ENCODE measurements at places on chromosomes 1 and 21.
A peak's percentile ranks its signal among the peaks of the same experiment; 100 is the strongest.

- DNase-seq = no peak
These were observed 3.7 kb upstream of the PPP1R15B start for GRCh38 chr1:204415351-204415750.

GRCh38 chr1:65049941-65050713, 83.8 kb upstream of the JAK1 start:
- DNase-seq = no peak

DNA sequence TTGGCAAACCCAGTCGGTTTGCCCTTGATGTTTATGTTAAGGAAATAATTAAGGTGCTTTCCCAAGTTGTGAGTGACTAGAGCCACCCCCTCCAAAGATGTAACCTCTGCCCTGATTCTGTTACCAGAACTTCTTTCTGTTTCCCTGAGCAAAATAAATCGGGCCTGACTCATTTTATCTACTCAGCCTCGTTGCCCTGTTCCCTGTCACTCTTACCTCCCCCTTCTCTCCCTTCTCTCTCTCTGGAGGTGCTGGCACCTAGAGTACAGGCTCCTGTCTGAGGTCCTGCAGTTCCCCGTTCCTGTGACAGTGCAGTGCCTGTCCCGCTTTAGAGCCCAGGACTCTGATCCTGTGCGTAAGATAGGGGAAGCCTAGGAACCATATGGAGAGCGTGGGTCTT, 35.4 kb downstream of the CXADR start:
- no peak for DNase-seq

DNA sequence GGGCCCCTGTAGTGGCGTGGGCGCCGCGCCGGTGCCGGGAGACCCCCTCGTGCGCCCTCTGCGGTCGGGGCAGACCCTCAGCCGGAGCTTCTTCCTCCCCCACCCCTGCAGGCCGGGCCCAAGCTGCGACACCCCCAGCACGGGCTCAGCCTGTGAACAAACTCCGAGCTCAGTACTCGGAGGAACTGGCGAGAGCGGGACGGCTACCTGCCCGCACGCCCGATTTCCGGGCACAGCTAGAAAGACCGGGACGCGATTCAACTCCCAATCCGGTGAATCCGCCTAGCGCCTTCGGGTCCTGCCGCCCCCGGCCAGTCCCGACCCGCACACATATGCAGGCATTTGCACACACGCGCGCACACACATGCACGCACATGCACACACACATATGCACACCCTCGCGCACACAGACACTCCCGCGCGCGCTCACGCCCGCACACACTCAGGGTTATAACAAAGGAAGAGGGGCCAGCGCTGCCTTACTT, 580 bp upstream of the BLACAT1 start:
- DNase-seq = no peak

DNA sequence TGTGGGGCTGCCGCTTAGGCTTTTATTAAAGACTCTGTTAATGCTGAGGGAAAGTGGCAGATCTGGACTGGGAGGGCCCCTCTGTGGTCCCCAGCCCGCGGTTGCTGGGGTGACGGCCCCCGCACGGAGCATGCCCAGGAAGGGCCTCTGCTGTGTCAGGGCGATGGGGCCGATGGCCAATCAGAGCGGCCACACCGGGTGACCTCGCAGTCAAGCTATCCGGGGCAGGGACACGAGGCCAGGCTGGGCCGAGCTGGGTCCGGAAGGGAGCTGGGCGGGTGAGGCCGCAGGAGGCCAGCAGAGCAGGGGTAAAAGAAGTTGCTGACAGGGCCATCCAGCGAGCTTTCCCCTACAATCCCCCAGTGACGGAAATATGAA, 145.1 kb downstream of the CASZ1 start:
- DNase-seq = no peak

GRCh38 chr1:20076710-20077461, 6.9 kb downstream of the PLA2G5 start:
- no peak for DNase-seq

DNA sequence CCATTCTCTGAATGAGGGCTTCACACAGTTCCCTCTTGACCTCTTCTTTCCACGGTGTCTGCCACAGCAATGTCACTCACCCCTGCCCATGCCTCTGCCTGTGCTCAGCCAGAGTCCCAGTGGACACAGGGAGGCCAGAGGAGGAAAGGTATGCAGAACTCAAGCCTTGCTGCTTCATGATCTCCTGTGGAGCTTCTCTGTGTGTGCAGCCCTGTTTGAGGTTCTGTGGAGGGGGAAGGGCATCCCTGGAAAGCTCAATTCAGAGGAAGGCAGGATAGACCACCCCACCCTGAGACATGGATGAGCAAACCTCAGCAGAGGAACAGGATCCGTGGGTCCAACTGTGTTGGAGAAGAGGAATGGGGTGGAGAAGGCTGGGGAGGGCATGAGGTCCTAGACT, 2.0 kb downstream of the HCN3 start:
- no peak for DNase-seq

DNA sequence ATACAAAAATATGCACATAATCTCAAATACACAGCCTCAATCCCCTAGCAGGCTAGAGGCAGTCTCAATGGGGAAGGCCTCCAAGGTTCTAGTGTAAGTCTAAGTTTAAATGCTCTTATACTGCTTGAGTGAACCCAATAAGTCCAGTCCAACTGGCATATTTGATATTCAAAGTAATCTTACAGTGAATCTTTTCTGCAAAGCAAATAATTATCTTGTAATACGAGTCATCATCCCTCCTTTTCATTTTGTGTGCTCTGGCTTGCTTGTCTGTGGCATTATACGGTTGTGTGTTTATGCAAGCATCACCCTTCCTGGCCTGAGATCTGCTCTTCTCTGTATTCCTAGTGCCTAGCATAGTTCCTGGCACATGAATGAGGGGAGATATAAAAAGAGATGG, 166.9 kb upstream of the HMGB4 start:
- no peak for DNase-seq

DNA sequence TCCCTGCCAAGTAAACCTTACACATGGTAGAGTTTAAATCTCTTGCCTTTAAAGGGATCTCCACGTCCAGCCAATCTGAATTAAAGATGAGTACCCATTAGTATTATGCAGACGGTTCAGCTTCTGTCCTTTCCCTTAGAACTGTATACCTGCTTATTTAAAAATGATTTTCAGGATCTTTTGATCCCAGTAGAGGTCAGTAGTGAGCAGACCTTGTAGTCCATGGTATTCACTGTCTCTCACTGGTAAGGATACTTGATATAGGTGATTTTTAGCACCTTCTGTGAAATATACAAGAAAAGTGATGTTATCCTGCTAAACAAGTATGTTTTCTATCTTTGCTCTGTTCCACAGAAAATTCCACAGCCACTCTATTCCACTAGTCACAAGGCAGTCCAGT, 1211.6 kb upstream of the ADGRL4 start:
- DNase-seq = peak; percentile 63

GRCh38 chr1:119547805-119548204, 40.8 kb downstream of the HSD3B1 start:
- no peak for DNase-seq

DNA sequence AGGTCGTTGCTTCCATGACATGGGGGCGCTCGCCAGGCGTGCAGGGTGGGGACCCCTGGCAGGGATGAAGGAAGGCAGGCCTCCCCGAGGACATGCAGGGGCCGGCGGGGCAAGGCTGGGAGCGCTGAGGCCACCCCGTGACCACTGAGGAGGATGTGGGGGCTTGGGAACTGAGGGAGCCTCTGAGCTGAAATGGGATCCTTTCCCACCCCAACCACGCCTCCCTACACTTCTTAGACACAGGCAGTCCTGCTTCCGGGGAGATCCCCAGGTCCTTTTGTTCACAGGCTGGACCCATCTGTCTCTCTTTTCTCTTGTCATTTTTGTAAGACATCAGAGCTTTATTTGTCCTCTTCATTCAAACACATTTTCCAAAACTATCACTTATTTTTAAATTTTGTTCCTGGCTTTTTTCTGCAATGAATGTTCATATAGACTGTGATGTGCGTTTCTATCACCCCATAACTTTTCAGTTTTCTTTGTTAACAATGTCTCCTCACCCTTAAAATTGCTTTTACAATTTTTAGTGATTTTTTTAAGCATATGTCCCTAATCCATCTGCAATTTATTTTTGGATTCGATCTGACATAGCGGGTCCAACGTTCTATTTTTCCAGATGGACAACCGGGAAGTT, 156.7 kb upstream of the BACE2 start:
- no peak for DNase-seq

- DNase-seq = no peak
These were observed 155.2 kb upstream of the COA6 start for GRCh38 chr1:234218078-234218477.

- no peak for DNase-seq
These were observed 37.3 kb downstream of the ZMYND12 start for GRCh38 chr1:42418516-42418915.

- peak; percentile 92 for DNase-seq
These were observed 33.3 kb upstream of the CSF1 start for GRCh38 chr1:109877317-109877771.
